A549 treated with ZK216348 at 1 μM for 4 hours (cell line): ENCODE measurements at places on chromosomes 4 and X. TPM values are rescaled to one million over a fixed set of nuclear protein-coding genes. Genes with fewer than 3 reads are reported as not detected.

IL2 gene
- not detected in 5 replicates for total RNA-seq

NUDT10 gene
- 0.51 to 0.74 TPM (median 0.55 TPM) in 5 replicates for total RNA-seq

TEX13B gene
- not detected in 5 replicates for total RNA-seq

RAB33A gene
- 0.19 to 0.66 TPM (median 0.23 TPM) in 4 of 5 replicates, not detected in the other for total RNA-seq

CT45A10 gene
- total RNA-seq, result 0.33 TPM in 1 of 5 replicates, not detected in the others

ART3 gene
- not detected in 5 replicates for total RNA-seq

MTNR1A gene
- total RNA-seq, result 0.21 to 0.91 TPM (median 0.43 TPM) in 5 replicates

HAND2 gene
- 0.12 to 0.62 TPM (median 0.31 TPM) in 5 replicates for total RNA-seq

PDZD4 gene
- total RNA-seq, result 2.9 to 4.8 TPM (median 3.6 TPM) in 5 replicates

CLOCK gene
- 3.1 to 7.2 TPM (median 4.6 TPM) in 5 replicates for total RNA-seq

TLR10 gene
- 0.06 TPM in 1 of 5 replicates, not detected in the others for total RNA-seq

SSX2B gene
- total RNA-seq, result not detected in 5 replicates

PRR32 gene
- total RNA-seq, result not detected in 5 replicates

MAGEA1 gene
- total RNA-seq, result 0.09 to 0.28 TPM (median 0.18 TPM) in 4 of 5 replicates, not detected in the other

GAGE2A gene
- not detected in 5 replicates for total RNA-seq

MGAT4D gene
- total RNA-seq, result not detected in 5 replicates

GABRQ gene
- 0.17 to 0.28 TPM (median 0.20 TPM) in 5 replicates for total RNA-seq

MAGEA10 gene
- total RNA-seq, result not detected in 5 replicates

FHDC1 gene
- 0.46 to 0.79 TPM (median 0.65 TPM) in 5 replicates for total RNA-seq

GLOD5 gene
- total RNA-seq, result not detected in 5 replicates

SLC39A8 gene
- total RNA-seq, result 7.0 to 10.8 TPM (median 10.1 TPM) in 5 replicates

TIGD4 gene
- total RNA-seq, result 0.14 to 0.35 TPM (median 0.26 TPM) in 5 replicates

AVPR2 gene
- not detected in 5 replicates for total RNA-seq

FAM241A gene
- total RNA-seq, result 0.53 to 1.2 TPM (median 0.91 TPM) in 5 replicates

AFF2 gene
- total RNA-seq, result not detected in 5 replicates

PF4V1 gene
- total RNA-seq, result not detected in 5 replicates

SPIN4 gene
- total RNA-seq, result 2.3 to 6.0 TPM (median 5.0 TPM) in 5 replicates

KDM6A gene
- total RNA-seq, result 10.7 to 14.3 TPM (median 11.9 TPM) in 5 replicates
